ENCODE measurements at places on chromosomes 3 and 15.

DNA sequence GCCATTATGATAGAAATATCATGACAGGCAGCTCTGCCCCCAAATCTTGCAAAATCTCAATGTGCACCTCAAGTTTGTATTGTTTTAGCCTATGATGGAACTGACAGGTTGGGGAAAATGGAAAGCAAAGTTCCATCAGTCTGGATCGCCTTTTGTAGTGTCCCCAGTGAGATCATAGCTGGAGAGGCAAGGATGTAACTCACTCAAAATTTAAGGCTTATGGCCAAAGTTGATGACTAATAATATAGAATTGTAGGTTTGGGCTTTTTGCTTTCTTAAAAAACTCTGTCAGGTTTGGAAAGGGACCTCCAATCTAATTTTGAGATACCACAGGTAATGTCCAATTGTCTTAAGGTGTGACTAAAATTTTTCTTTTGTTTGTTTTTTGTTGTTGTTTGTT is 1.4 kb upstream of the ACP3 start:
- DNase-seq, result no peak

DNA sequence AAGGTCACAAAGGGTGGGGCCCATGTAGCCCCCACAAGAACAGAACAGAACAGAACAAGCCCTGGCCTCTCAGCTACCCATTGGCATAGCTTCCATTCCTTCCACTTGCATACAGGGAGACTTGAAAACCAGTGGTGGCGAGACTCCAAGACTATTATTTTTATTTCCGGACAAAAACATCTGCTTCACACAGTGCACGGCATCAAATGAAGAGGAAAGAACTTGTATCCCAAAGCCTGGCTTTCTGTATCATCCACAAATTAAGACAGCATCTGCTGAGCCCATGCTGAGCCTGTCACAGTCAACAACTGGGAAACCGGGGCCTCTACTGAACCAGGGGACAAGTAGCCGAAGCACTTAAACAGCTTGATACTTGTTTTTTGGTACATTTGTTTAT is 56.0 kb downstream of the CLEC3B start:
- peak; percentile 42 for DNase-seq

GRCh38 chr15:34079904-34080303 is 21.8 kb downstream of the EMC7 start:
- DNase-seq, result no peak

- DNase-seq, result no peak
These were observed 51.7 kb downstream of the PHLDB2 start for GRCh38 chr3:111910806-111911205.

- no peak for DNase-seq
These were observed 79.6 kb downstream of the ARNT2 start for GRCh38 chr15:80483725-80484161.

DNA sequence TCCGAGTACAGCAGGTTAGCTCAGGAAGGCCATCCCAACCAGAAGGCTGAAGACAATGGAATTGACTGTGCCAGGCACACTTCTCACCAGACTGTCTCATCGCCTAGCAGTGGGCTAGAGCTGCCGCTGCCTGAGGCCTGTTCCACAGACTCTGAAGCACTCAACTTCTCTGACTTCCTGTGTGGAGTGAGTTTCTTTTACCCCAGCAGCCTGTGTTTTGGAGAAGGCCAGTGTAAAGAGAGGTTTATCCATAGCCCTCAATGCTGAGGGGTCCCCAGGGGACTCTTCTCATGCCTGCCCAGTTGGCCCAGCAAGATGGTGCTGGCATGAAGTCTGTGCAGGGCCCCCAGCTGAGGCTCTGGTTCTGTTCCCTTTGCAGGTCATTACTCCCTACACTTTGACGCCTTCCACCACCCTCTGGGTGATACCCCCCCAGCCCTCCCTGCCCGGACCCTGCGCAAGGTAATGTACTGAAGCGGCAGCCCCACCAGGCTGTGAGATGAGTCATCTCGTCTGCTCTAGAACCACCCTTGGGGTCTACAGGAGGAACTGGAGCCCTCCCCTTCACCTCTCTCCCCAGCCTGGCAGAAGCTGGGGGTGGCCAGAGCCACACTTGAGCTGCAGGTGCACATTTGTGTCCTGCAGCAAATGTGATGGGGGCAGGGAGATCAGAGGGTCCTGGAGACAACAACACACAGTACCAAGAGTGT is 5.2 kb upstream of the MANF start:
- no peak for DNase-seq

GRCh38 chr3:79947469-79947868 is 179.7 kb upstream of the ROBO1 start:
- DNase-seq, result no peak

DNA sequence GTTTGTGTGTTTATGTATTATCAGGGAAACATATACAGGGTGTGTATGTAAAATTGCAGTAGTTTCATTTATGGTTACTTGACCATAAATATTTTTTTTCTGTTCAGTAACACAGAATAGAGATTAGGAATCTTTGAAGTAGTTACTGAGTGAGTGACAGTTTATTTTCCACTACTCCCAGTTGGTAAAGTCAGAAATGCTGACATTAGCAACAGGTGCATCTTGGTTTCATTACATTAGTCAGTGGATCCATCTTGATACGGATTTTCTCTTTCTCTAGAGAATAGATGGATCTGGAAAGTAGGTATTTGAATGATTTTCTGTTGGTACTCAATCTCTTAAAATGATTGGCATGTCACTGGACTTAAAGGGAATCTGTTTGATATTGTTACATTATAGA is 6.0 kb downstream of the UBE2E2 start:
- no peak for DNase-seq
